ENCODE measurements at places on chromosomes 2 and 18. TPM values are rescaled to one million over a fixed set of nuclear protein-coding genes. Genes with fewer than 3 reads are reported as not detected.

Gene ITGA4
- total RNA-seq, result 40.3 TPM

Gene CLEC4F
- not detected for total RNA-seq

Gene FOXI3
- total RNA-seq, result not detected

Gene GPR45
- not detected for total RNA-seq

Gene LIMS3
- 16.3 TPM for total RNA-seq

Gene CRYGC
- total RNA-seq, result not detected

Gene HS6ST1
- 32.4 TPM for total RNA-seq

Gene IL1F10
- not detected for total RNA-seq

Gene ZSCAN30
- 45.8 TPM for total RNA-seq

Gene SP140L
- 11.5 TPM for total RNA-seq

Gene IL36B
- total RNA-seq, result not detected

Gene MARCHF4
- total RNA-seq, result not detected

Gene SH3RF3
- 37.4 TPM for total RNA-seq

Gene MAB21L4
- total RNA-seq, result not detected

Gene DCDC2C
- total RNA-seq, result 6.6 TPM

Gene HOXD10
- not detected for total RNA-seq

Gene LTBP1
- 786 TPM for total RNA-seq

Gene CHRNG
- not detected for total RNA-seq

Gene ASB18
- not detected for total RNA-seq

Gene ZAP70
- 5.3 TPM for total RNA-seq

Gene SLC11A1
- total RNA-seq, result 190 TPM

Gene TMEM247
- total RNA-seq, result not detected

Gene METTL5
- total RNA-seq, result 73.5 TPM

Gene BMP10
- not detected for total RNA-seq

Gene GULP1
- total RNA-seq, result 80.9 TPM

Gene UGT1A9
- not detected for total RNA-seq

Gene PAX8
- total RNA-seq, result 10.3 TPM

Gene CCDC148
- total RNA-seq, result 0.71 TPM

Gene MLPH
- total RNA-seq, result 7.4 TPM

Gene KCNS3
- 30.3 TPM for total RNA-seq

Gene DUSP19
- total RNA-seq, result 14.1 TPM

Gene TLX2
- total RNA-seq, result not detected

Gene TMEM37
- total RNA-seq, result 4.9 TPM

Gene RTKN
- total RNA-seq, result 23.2 TPM

Gene CCDC68
- 18.4 TPM for total RNA-seq

Gene MC4R
- not detected for total RNA-seq

Gene MARCO
- total RNA-seq, result 10.4 TPM

Gene ZNG1B
- total RNA-seq, result 15.4 TPM

Gene REL
- total RNA-seq, result 15.7 TPM

Gene MRPL44
- total RNA-seq, result 20.5 TPM

Gene PAIP2B
- 4.7 TPM for total RNA-seq

All from thoracic aorta (tissue), 2 donors.